Stimulated activated CD8-positive, alpha-beta memory T cell treated with anti-CD3 and anti-CD28 coated beads, Interleukin-4, amount 100 ng/mL, for 1 hour (primary cell): ENCODE measurements at places on chromosomes 11 and 22.
A peak's percentile ranks its signal among the peaks of the same experiment; 100 is the strongest.

- DNase-seq = no peak
Observed at GRCh38 chr22:36068776-36069344, 40.2 kb upstream of the RBFOX2 start.

- no peak for DNase-seq
Observed at GRCh38 chr11:11742486-11742885, 99.3 kb upstream of the USP47 start.

- no peak for DNase-seq
Observed at GRCh38 chr11:78586452-78587046, 11.9 kb upstream of the NARS2 start.

- no peak for DNase-seq
Observed at GRCh38 chr22:43798492-43798891, 13.6 kb downstream of the EFCAB6 start.

DNA sequence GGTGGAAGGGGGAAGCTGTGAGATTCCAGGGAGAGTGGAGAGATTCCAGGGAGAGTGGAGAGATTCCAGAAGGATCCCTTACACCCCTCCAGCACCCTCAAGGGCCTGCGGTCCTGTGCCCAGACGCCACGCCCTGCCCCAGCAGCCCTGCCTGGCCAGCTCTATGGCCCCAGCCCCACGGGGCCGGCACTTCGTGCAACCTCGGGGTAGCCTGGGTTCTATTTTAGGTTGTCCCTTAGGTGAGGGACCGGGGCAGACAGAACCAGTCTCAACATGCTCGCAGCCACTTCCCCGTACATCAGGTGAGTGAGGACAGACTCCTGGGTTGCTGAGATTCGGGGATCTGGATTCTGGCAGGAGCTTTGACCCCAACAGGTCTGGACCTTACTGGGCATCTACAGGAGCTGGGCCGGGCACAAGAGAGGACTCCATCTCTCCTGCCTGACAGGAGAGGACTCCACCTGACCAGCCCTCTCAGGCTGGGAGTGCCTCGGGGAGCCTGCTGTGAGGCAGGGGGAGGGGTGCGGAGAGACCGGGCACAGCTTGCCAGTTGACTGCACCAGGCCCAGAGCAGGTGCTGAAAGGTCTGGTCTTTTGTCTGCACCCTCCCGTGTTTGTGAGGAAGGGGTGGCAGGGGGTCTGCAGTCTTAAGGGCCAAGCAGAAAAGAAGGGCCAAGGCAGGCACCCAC, 8.5 kb upstream of the ADORA2A start:
- DNase-seq = no peak

GRCh38 chr22:46951973-46952372, 189.5 kb downstream of the TBC1D22A start:
- DNase-seq = no peak

- DNase-seq = no peak
Observed at GRCh38 chr11:70109903-70110302, 31.8 kb downstream of the ANO1 start.

DNA sequence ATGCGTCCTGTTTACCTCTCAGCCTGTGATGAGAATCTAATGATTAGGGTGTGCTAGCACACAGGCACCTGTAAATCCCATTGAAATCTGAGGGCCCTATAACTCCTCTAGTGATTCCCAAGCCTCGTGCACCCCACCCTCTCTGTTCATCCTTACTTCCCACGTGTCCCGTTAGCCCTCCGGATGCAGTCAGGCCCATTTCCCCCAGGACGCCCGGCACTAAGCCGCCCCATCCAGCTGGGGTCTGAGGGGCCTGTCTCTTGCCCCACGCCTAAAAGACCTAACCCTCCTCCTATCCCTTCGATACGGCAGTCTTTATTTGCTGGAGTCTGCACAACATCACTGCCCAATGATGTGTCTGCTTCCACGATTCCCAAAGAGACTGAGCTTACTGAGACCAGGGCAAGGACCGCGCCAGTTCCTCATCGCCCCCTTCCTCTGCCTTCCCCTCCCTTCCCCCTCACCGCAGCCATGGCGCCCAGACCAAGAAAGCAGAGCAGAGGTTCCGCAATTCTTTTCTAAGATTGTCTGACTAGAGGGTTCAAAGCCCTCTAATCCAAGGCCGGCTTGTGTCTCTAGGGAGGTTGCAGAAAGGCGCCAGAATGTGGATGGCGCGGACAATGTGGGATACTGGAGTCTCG, 1.1 kb upstream of the FADS2 start:
- no peak for DNase-seq

- DNase-seq = peak; percentile 11
Observed at GRCh38 chr11:3642071-3642951, 519 bp upstream of the ART5 start.

- DNase-seq = peak; percentile 28
Observed at GRCh38 chr22:29394931-29395581, 6.7 kb upstream of the AP1B1 start.

DNA sequence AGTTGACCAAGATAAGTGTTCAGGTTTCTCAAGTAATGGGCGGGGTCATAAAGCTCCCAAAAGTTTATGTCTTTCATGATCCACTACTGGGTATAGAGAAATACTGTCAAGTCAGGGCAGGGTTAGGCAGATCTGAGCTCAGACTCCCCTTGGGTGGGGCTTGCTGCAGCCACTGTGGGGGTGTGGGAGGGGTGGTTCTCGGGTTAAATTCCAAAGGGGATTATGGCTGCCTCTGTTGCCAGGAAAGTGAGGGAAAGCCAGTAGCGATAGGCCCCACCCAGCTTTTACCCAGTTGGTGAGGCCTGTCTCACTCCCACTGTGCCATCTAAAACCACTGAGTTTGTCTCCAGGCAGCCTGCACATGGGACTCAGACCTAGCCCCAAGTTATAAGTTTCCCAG, 37.8 kb downstream of the DLG2 start:
- DNase-seq = no peak

GRCh38 chr11:119285431-119285830, 31.5 kb downstream of the MCAM start:
- no peak for DNase-seq

DNA sequence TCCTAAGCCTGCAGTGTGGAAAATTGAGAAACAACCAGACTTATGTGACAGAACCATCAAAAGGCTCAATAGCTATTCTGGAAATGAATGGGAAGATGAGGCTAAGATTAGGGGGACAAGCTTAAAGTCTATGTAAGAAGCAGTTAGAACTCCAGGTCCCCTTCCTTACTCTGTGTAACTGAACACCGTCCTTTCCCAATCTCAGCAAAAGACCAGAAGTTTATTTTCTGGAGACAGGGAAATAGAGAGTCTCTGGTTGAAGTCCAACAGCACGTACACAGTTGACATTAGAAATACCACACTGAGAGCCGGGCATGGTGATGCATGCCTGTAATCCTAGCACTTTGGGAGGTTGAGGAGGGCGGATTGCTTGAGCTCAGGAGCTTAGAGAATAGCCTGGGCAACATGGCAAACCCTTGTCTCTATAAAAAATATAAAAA, 93.9 kb downstream of the CD44 start:
- DNase-seq = no peak

DNA sequence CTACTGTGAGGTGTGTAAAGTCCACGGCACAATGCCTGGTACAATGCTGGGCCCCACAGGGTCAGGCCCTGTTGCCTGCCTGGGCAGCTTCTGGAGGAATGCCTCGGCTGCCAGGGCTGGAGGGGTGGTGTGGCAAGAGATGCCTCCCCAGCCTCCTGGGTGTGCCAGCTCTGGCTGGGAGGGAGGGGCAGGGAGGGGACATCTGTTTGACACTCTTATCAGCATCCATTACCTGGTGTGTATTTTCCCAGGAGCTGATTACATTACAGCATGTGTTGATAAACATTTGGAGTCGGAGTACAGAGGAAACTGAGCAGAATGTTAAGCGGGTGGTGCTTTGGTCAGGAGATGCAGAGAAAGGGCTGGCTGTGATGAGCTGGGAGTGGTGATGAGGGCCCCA, 11.0 kb upstream of the NECTIN1 start:
- no peak for DNase-seq

DNA sequence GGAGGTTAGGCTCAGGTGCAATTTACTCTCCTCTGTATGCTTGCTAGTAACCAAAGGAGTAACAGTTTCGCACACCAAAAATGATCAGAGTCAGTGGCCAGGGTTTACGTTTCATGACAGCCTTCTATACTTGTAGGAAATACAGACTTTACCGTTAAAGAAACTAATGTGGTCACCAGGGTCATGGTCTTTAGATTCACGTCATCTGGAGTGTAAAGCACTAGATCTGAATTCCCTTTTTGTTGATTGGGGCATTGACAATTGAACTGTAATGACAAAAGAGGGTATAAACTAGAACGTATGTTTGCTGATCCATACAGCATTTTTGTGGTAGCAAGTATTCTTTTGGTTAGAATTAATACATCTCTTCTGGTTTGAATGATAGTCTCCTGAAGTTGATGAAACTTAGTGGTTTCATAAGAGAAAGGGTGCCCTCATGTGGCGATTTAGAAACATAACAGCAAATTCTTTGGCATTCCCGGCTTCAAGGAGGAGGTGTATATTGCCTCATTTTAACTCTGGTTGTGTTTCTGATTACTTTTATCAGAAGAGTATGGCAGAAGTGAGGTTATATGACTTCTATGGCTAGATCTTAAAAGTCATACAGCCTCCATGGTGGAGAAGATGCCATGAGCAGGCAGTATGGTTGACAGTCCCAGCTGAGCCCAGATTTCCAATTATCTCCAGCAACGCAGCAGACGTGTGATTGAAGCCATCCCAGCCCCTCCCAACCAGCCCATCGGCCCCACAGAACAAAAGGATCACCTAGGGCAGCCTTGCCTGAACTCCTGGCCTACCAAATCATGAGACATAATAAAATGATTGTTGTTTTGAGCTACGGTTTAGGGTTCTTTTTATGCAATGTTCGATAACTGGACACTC, 35.1 kb downstream of the MMP7 start:
- DNase-seq = no peak

GRCh38 chr11:92897487-92897886, 72.0 kb upstream of the MTNR1B start:
- no peak for DNase-seq

DNA sequence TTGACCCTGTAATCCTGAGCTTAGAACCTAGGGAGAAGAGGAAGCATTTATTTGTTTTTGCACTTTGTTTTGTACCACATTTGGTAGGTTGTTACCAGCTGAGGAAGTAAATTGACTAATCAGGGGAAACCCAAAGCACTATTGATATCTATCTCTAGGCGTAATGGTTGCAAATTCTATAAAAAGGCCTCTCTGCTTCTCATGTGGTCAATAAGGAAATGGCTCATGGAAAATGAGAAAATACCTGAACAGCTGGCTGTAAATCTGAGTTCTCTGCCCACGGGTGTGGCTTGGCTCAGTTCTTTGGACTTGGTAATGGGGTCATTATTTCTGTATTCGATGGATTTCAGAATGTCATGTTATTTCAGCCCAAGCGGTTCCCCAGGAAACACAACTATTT, 42.4 kb downstream of the BARX2 start:
- DNase-seq = no peak

- DNase-seq = no peak
Observed at GRCh38 chr22:39292561-39293074, 26.8 kb downstream of the RPL3 start.

GRCh38 chr11:35337136-35337913, 82.0 kb downstream of the SLC1A2 start:
- no peak for DNase-seq

GRCh38 chr11:10653946-10654810, 39.4 kb downstream of the IRAG1 start:
- peak; percentile 11 for DNase-seq

DNA sequence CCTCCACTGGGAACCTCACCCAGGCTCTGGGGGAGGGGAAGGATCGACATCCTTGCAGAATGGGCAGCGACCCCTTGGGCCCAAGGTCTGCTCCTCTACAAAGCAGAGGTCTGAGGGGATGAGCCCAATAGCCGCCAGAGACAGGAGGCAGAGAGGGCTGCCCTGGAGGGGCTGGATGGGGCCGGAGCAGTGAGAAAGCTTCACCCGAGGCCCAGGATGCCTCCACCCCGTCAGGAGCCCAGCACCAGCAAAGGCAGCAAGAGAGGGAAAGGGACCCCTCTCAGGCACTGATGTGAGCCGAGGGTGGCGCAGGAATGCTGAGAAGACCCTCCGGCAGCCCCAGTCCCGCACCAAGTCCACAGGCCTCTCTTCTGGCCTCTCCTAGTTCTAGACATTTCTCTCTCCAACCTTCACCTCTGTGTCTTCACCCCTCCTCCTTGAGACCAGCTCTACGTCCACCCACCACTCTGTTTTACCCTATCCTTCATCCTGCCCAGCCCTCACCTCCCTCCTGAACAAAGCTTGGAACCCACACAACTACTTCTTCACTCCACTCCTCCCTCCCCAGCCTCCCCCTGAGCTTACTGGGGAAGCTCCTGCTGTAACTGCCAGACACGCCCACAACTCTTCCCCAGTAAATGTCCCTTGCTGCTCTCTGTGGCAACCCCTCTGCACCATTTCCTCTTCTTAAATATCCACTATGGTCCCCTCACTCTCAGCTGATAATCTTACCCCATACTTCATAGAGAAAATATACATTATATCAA, 131.9 kb downstream of the MPPED1 start:
- no peak for DNase-seq

DNA sequence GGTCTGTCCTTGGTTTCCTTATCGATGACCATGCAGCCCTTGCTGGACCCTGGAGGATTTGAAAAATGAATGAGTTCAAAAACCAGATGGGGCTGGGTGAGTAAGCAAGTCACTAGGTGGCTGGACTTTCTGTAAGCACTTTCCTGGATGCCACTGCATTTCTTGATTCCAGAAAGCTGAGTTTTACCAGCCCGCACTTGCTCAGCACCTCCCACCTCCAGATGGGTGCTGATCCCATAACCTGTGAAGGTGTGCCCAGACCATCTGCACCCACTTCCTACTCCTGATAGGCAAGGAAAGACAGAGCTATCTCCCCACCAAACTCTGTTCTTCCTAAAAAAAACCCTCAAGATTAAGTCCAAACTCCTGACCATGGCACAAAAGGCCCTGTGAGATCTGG, 21.1 kb downstream of the ASCC2 start:
- DNase-seq = no peak

DNA sequence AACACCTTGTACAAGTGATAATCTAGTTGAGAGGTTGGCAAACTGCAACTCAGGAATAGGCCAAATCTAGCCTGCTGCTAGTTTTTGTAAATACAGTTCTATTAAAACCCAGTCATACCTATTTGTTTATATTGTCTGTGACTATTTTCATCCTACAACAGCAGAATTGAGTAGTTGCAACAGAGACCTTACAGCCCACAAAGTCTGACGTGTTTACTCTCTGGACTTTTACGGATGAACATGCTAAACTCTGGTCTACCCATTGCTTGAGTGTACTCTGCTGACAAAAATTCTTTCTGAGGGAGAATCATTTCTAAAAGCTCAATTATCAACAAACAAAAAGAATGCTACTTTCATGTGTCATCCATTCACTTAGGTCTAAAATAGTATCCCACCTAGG, 287.0 kb downstream of the DYNC2H1 start:
- DNase-seq = no peak

DNA sequence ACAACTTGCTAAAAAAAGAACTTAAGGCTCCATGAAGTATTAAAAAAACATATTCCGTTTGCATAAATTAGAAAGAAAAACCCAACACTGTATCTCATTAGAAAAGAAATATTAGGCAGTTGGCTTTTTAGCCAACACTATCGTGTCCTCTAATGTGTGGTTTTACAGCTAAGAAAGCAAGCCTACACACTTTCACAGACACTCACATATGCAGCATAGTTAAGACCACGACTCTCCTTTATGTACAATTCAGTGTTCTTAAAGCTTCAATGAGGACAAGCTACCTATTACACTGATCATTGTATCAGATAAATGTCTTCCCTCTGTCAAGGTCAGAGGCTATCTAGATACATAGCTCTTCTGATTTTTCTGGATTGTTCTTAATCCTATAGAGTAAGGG, 80.1 kb downstream of the PICALM start:
- DNase-seq = no peak
